ENCODE measurements at places on chromosomes 7 and 10. TPM values are rescaled to one million over a fixed set of nuclear protein-coding genes. Genes with fewer than 3 reads are reported as not detected.

GRCh38 chr7:31488562-31489203, 25.2 kb upstream of the ITPRID1 start:
- DNase-seq, result no peak

- DNase-seq, result no peak
Measured at GRCh38 chr7:85583131-85583953, 396.5 kb upstream of the SEMA3D start.

WNT8B gene
- total RNA-seq, result not detected

AKR1C4 gene
- not detected for total RNA-seq

ZNF736 gene
- total RNA-seq, result 14.2 TPM

CYP3A4 gene
- not detected for total RNA-seq

CALHM3 gene
- total RNA-seq, result not detected

Measured in posterior vena cava (tissue), 2 donors.